ENCODE measurements at places on chromosomes 2 and 18.

GRCh38 chr2:236208019-236208926 lies 40.1 kb upstream of the GBX2 start:
- no peak for DNase-seq

- no peak for DNase-seq
Observed at GRCh38 chr2:167383610-167384194, 495.4 kb downstream of the XIRP2 start.

DNA sequence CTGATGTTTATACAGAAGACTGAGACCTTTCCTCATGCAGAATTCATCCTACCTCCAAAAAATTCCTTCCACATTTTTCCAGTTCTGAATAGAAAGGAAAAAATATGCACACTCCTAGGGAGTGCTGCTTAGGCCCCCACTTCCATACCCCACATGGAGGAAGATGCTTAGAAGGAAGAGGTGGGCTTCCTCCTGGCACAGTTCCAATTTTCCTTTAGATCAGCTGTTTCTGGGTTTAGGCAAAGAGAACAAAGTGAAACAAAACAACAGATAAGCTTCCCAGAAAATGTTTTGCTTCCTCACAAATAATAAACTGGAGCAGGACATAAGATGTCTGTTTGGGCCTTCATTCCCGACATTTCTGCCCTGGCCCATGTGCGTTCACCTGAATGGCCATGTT lies 172.6 kb downstream of the PRPF40A start:
- no peak for DNase-seq

DNA sequence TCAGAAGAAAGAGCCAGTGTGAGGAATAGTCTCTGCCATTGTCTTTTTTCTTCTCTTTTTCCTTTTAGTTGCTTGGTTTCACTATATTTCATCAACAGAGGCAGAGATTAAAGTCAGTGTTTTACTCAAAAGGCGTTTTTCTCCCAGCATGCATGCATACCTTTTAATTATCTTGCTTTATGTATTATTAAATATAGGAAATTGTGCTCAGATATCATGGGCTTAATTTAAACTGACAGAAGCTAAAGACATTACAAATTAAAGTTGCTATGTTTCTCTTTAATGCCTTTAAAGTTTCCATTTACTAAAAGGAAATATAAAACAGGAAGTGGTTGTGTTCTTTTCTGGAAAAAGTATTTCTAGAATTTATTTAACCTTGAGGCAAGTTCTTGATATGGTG lies 223.3 kb upstream of the ATP5MC3 start:
- DNase-seq: no peak

DNA sequence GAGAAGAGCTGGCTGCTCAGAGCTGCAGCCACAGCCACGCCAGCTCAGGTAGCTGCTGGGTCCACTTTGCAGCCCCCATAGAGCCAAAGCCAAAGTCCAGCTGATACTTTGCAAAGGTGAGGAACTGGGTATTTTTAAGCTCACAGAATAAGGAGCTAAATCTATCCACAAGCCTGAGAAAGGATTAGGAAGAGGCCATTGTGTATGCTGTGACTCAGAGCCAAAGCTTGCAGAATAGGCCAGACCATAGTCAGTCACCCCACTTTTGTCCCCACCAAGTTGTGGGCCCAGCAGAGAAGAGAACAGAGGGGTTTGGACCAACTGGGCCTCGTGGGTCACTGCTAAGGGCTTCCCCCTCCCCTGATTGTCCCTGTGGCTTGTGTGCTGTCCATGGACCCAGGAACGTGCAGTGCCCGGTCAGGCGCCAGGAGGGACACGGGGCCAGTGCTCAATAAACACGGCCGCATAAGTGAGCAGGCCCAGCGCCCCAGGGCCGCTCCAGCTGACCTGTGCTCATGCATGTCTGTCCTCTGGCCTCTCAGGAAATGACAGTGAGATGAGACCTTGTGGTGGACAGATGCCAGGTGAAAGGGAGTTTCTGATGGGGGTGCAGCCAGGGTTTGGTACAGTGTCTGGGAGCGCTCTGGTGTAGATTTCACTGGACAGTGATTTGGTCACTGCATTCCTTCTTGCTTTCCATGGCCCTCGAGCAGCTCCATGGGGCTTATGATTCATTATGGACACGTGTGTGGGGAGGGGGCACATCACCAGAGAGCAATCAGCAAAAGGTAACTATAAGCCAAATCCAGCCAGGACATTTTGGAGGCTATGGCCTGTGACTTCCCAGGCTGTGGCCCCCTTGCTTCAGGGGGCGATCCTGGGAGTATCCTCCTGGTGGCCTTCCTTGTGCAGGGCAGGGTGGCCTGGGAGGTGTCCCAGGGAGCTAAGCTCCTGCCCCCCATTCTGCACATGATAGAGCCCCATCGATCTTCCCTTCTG lies 31.3 kb downstream of the MAL start:
- DNase-seq: no peak

DNA sequence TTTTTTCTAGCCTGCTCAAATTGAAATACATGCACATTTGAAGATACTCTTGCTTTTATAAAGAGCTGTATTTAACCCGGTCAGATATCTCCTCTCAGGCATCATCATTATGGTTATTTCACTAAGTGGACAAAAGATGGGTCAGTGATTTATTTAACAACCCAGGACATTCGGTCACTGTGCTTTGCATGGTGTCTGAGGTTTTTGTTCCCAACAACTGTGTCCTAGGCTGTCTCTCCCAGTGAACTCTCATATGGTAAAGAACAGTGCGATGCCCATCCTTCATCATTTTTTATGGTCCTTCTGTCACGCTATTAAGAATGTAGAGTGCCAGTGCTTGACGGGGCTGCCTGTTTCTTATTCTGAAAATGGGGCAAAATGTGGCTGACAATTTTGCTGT lies 372.4 kb downstream of the PTPRM start:
- no peak for DNase-seq

DNA sequence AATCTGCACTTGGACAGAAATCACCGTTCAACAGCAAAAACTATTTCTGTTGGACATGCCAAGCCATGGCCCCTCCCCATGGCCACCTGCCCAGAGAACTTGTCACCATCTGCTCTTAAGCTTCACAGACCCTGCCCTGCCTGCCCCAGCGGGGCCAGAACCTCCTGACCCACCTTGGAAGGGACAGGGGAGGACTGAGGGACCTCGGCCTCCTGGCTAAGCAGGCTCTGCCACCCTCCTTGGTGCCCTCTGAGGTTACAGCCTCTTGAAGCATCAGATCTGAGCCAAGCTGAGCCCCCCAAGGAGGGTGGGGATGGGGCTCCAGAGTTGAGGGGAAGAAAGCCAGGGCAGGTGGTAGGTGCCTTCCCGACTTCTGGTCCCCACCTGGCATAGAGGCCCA lies 6.5 kb downstream of the TEX261 start:
- no peak for DNase-seq

DNA sequence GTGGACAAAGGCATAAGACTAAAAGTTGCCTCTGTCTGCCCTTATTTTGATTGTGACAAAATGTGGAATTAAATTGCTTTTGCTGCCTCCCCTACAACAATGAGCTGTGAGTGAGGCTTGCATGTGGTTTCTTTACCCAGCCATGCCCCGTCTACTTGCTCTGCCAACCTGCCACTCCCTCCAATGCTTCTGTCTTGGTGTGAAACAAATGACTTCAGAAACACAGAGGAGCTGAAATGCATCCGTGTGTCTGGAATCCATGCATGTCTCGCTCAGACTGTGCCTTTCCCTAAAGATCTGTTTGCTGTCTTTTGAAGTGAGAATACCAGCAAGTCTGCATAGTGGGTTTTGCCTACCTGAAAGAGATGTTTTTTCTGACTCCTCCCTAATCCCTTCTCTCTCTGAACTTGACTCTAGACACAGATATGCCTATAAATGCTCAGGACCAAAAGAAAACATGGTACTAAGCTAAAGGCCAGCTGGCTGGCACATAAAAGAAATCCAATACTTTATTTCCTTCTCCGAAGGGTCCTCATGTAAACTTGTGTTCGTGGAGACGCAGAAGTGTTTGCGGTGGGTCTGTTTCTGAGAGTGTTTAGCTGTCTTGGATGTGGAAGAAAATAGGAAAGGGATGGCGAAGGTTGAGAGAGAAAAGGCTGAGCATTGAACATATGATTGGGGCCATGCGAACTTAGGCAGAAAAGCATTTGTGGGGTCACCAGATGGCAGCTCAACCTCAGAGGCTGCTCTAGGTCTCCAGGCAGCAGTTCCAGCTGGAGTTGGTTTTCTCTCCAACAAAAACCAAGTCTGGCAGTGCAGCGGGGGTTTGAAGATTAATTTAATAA lies 120.5 kb downstream of the CCBE1 start:
- DNase-seq: no peak

DNA sequence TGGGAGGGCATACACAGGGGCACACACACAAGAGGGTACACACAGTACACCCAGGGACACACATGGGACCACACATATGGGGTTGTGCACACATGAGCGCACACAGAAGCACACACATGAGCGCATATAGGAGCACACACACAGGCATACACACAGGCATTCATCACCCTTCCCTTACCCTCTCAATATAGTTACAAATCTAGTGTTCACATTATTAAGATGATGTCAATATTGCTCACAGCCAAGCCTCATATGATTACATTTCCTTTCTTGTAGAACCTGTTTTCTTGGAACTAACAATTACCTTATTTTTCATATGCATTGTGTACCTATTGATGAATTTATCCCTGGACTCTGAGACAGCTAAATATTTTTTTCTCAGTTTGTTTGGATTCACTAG lies 156.7 kb downstream of the FHOD3 start:
- DNase-seq: no peak

DNA sequence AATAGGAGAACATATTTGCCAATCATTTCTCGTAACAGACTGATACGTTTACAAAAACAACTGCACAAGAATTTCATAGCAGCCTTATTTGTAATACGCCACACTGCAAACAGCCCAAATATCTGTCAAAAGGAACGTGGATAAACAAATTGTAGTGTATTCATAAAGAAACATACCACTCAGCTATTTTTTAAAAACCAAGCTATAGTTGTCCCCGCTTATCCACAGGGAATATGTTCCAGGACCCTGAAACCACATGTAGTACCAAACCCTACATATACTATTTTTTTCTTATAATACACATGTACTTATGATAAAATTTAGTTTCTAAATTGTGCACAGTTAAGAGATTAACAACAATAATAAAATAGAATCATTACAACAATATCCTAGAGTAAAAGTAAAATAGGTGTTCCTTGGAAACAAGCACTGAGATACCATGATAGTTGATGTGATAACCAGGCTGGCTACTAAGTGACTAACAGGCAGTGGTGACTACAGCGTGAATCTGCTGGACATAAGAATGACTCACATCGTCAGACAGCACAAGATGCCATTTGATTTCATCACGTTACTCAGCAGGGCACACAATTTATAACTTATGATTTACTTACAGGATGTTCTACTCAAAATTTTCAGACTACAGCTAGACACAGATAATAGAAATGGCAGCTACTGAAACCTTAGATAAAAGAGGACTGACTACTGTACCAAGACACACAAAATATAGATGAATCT lies 367.4 kb downstream of the NCKAP5 start:
- DNase-seq: no peak

- no peak for DNase-seq
Observed at GRCh38 chr2:7161501-7161900, 244.3 kb downstream of the RNF144A start.

- no peak for DNase-seq
Observed at GRCh38 chr2:176526995-176527901, 258.0 kb downstream of the MTX2 start.

DNA sequence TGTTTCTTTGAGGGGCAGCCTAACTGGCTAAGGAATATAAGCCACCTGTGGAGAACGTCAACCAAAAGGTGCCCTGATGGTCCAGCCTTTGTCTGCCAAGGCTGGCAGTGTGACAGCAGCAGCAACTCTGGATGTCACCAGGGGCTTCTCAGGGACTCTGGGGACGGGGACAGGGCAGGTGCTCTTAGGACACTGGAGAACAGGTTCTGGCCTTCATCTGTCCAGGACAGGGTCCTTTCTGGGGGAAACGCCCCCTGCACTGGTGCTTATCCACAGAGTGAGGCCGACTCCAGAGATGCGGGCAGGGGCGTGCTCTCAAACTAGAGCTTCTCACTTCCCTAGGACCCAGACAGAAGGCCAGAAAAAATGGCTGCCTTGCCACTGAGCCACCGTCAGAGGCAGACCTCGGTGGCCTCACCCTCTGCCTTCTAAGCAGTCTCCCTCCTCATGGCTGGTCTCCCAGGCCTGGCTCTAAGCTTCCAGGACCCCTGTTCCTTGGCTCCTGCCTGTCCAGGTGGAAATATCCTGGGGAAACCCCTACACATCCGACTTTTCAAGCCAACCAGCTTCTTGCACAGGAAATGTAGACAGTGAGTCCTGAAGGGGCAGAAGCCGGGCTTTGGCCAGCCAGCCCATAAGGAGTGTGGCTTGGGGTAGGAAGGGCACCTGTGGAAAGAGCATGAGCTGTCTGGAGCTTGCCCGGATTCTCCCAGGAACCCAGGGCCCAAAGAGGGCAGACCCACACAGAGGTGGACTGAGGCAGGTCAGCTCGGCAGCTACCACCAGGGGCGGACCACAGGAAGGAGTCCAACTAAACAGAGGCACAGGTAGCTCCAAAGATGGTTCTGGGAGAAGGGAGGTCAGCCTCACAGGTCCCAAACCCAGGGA lies 11.3 kb upstream of the SFXN5 start:
- no peak for DNase-seq

DNA sequence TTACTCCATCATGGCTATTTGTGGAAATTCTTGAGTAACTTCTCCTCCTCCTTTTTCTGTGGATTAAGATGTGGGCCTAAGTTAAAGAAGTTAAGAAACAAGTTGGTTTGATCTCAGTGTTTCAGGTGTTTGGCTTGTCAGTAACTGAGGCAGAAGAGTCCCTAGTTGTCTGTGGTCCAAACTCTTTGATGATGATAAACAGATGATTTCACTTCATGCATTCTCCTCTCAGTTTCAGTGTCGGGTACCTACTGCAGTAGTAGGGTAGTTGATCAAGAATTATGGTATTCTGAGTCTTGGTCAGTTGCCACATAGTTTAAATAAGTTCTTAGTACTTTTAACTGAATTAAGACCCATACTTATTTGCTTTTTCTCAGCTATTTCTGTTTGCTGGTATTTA lies 85.6 kb downstream of the NCOA1 start:
- no peak for DNase-seq

DNA sequence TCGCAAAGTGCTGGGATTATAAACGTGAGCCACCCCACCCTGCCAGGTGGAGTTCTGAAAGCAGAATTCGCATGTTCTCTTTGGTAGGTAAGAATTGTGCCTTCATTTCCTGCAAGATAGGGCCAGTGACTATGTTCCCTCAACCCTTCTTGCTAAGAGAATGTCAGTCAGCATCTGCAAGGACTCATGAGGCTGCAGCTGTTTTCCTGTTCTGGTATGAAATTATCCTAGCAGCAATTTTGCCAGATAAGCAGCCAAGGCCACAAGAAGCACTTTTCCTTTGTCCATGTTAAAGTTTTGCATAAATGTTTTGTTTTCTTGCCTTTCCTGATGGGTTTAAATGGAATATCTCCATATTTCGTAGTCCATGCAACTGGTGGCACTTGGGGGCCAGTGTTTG lies 6.8 kb upstream of the ARHGAP28 start:
- DNase-seq: no peak

- no peak for DNase-seq
Observed at GRCh38 chr2:28052691-28053090, 162.2 kb downstream of the BABAM2 start.
